ENCODE measurements at places on chromosomes 2 and 18. TPM values are rescaled to one million over a fixed set of nuclear protein-coding genes. Genes with fewer than 3 reads are reported as not detected.

Gene AUP1
- total RNA-seq: 104 TPM

Gene ELMOD3
- total RNA-seq: 16.4 TPM

Gene KCNJ13
- not detected for total RNA-seq

Gene EFEMP1
- total RNA-seq: 12,559 TPM

Gene ATP6V1C2
- total RNA-seq: 0.32 TPM

Gene IL1R1
- 5.3 TPM for total RNA-seq

Gene FEV
- total RNA-seq: not detected

Gene LCT
- not detected for total RNA-seq

Gene CHPF
- total RNA-seq: 1.3 TPM

Gene TSPYL6
- total RNA-seq: not detected

Gene MAP2
- 5.0 TPM for total RNA-seq

Measured in bladder microvascular endothelial cell (primary cell).